Omental fat pad (tissue), 4 donors: ENCODE measurements at places on chromosomes 7 and 10.
A peak's percentile ranks its signal among the peaks of the same experiment; 100 is the strongest.

DNA sequence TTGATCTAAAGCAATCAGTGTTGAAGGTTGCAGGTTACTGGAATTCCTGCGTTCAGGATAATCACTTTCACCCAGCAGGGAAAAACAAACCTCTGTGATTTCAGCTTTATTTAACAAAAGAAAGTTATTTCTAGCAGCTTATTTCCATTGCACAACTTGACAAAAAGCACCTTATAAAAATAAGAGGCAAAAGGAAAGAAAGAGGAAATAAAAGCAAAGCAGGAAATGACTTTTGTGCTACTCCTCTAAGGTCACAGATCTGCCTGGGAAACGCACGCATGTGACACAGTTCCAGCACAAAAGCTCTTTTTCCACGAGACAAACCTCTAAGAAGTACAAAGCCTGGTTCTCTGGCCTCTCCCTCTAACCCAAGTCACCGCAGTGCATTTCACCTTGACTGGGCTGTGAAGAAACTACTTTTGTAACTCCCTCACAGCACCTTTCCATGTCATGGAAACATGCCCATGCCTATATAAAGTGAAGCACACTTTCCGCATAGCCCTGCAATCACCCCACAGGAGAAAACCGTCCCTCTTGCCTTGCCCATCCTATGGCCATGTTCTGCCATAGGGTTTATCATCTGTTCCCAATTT is 870 bp downstream of the ANK3 start:
- no peak for DNase-seq

DNA sequence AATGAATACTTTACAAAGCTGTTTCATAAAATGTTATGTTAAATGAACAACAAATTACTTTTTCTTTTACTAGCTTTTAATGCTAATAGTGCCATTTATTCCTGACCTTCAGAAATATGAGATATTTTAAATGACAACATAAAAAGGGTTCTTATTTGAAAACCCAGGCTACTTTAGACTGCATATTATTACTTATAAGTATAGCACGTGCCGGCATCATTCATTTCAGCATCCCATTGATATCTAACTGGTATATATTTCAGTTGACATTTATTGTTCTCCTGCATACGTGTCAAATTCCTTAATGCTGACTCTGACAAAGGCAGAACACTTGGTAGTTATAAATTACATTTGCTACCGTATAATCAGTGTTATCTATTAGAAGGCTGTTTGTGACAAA is 35.3 kb downstream of the PNLIPRP2 start:
- no peak for DNase-seq

DNA sequence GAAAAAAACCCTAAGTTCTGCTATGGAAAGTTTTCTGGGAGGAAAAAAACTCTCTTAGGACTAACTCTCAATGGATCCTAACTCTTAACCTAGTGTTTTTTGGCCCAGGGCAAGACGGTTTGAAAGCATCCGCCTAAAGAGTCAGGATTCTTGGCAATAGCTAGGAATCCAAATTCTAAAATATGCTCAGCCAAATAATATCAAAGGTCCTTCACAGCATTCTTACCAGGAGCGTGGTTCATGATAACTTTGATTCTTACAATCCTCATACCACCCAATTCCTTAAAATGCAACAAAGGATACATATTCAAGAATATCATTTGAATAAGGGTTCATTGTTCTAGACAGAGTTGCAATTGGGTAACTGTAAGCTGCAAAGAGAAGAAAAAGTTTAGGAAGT is 21.3 kb downstream of the CPA1 start:
- DNase-seq = no peak

GRCh38 chr7:91239772-91240171 is 24.5 kb upstream of the FZD1 start:
- no peak for DNase-seq

- peak; percentile 25 for DNase-seq
Measured at GRCh38 chr7:13990319-13990983, 985 bp upstream of the ETV1 start.

DNA sequence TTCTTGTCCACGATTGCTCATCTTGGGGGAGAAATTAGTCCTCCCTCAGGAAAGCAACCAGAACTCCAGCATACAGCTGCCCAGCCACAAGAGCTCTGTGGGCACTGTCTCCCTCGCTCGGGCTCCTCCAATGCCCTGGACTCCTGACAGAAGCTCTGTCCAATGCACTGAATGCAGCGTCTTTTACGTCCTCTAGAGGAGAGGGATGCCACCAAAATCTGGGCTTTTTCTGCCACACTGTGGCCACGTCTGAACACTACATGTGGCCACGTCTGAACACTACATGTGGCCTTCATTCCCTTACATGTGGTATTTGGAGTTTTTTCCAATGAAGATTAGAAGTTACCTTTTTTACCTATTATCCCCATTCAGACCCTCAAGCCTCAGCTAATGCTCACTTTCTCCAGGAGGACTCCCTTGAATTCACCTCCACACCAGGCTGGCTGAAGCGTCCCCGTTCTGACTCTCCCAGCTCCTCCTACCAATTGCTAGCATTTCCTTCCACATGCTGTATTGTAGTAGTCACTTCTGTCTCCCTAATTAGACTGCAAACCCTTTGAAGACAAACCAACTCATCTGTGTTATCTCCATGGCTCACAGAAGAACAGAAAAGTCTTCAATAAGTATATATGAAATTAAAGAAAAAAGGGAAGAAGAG is 134.3 kb upstream of the PDE1C start:
- no peak for DNase-seq

DNA sequence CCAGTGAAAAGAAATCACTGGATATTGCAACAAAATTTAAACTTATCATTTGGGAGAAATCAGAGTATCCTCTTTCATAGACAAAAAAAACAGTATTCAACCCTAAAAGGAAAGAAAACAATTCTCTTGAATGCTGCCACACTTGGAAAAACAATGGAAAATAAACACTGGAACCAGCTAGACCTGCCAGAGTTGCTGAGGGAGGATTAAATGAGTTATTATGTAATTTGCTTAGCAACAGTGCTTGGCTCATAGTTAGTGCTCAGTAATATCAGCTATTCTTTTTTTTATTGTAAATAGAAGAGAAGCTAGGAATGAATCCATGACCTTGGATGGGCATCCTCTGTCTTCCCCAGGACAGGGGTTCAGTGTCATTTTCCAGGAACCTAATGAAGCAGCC is 11.0 kb upstream of the ZNF273 start:
- no peak for DNase-seq

DNA sequence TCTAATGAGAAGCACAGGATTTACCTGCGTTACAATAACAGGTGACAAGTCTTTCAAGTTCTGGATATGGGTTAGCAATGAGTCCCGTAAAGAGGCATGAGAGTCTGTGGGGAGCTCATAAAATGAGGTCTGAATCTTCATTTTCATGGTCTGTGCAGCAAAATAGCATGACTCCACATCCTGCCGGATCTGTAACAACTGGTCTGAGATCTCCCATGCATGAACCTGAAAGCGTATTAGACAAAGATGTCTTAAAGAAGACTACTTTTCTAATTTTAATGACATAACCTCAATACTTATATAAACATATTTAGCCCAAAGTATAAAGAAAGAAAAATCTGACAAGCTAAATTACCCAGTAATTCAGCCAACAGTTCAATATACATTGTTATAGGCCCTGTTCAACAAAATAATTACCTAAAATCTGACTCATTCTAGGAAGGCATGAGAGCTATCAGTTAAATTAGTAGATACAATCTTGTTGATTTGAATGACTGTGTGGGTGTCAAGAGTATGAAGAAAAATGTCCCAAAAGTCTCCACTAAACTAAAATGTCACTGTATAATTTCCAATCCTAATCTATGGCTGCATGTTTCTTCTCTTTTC is 36.9 kb downstream of the TNPO3 start:
- no peak for DNase-seq

GRCh38 chr7:138350701-138351357 is 109.2 kb upstream of the TRIM24 start:
- DNase-seq = no peak

- no peak for DNase-seq
Measured at GRCh38 chr10:30865141-30865926, 166.3 kb downstream of the ZNF438 start.
